ENCODE measurements at places on chromosomes 7 and 10.

GRCh38 chr7:120927454-120928103 is 23.0 kb upstream of the ING3 start:
- no peaks in the 10 kb centered on the region for H3K27me3 ChIP-seq
- no peak for DNase-seq
- no peak overlapping the region for H3K4me3 ChIP-seq
- H3K36me3 ChIP-seq, result no peaks in the 10 kb centered on the region
- H3K4me1 ChIP-seq, result no peaks in the 10 kb centered on the region

DNA sequence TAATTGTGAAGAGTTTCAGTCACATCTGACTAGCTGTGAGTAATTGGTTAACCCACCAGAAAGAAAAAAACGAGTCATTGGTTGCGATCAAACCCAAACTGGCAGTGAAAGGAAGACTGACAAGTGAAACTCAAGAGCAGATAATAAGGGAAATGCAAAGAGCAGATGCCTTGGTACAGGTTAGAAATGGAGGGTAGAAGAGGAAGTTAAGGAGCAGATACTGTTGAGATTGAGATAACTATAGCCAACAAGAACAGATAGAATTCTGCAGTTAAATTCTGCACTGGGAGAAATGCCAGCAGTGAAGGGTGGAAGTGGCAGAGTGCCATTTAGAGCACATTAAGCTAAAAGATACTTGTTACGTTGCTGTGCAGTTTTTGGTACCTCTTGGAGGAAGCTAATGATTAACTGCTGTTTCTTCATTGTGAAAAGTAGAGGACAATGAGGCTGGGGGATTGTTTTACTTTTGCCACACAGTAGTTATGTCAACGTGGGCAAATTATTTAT is 65.8 kb downstream of the CDK13 start:
- no peak for DNase-seq
- peaks cover 4% of the 10 kb centered on the region for H3K36me3 ChIP-seq
- no peaks in the 10 kb centered on the region for H3K4me1 ChIP-seq
- H3K27ac ChIP-seq, result no peak overlapping the region
- no peaks in the 10 kb centered on the region for H3K27me3 ChIP-seq
- no peak overlapping the region for H3K4me3 ChIP-seq

- H3K36me3 ChIP-seq, result no peaks in the 10 kb centered on the region
- peaks cover 14% of the 10 kb centered on the region for H3K4me1 ChIP-seq
- peak; percentile 10 for DNase-seq
- peak overlapping the region; percentile 75 for H3K4me3 ChIP-seq
- no peak overlapping the region for H3K27ac ChIP-seq
- H3K27me3 ChIP-seq, result no peaks in the 10 kb centered on the region
Measured at GRCh38 chr7:28926871-28927597, 31.1 kb downstream of the TRIL start.

GRCh38 chr10:77560471-77560870 is 77.1 kb downstream of the KCNMA1 start:
- no peak overlapping the region for H3K27ac ChIP-seq
- no peak overlapping the region for H3K4me3 ChIP-seq
- no peaks in the 10 kb centered on the region for H3K36me3 ChIP-seq
- no peak for DNase-seq
- H3K4me1 ChIP-seq, result no peaks in the 10 kb centered on the region

DNA sequence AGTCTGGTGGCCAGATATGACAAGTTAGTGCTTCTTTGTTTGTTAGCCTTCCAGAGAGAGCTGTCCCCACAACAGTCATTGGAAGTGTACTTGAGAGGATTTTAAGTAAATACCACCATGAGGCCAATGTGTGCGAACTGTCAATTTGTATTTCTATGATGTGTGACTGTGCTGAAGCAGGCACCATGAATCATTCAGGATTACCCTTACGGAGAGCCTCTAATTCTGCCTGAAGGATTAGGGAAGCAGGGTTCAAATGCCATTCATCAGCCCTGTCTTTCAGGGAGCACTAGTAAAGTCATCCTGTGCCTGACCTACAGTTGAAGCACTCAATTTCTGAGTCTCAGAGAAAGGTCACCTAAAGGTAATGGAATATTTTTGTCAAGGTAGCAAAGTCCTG is 109.3 kb downstream of the GATA3 start:
- DNase-seq, result no peak
- no peaks in the 10 kb centered on the region for H3K36me3 ChIP-seq
- H3K27me3 ChIP-seq, result no peaks in the 10 kb centered on the region

GRCh38 chr10:121655254-121656144 is 57.3 kb upstream of the FGFR2 start:
- DNase-seq, result no peak
- H3K4me1 ChIP-seq, result no peaks in the 10 kb centered on the region
- no peaks in the 10 kb centered on the region for H3K27me3 ChIP-seq
- H3K27ac ChIP-seq, result no peak overlapping the region
- no peak overlapping the region for H3K4me3 ChIP-seq
- no peaks in the 10 kb centered on the region for H3K36me3 ChIP-seq

GRCh38 chr10:78212786-78213175 is 179.1 kb downstream of the RPS24 start:
- no peaks in the 10 kb centered on the region for H3K4me1 ChIP-seq
- no peaks in the 10 kb centered on the region for H3K36me3 ChIP-seq
- DNase-seq, result no peak
- no peak overlapping the region for H3K4me3 ChIP-seq
- H3K27me3 ChIP-seq, result no peaks in the 10 kb centered on the region

GRCh38 chr7:97006816-97007582 is 1.6 kb downstream of the DLX6 start:
- no peaks in the 10 kb centered on the region for H3K36me3 ChIP-seq
- H3K27me3 ChIP-seq, result peaks cover 70% of the 10 kb centered on the region
- no peak overlapping the region for H3K27ac ChIP-seq
- peaks cover 18% of the 10 kb centered on the region for H3K4me1 ChIP-seq

DNA sequence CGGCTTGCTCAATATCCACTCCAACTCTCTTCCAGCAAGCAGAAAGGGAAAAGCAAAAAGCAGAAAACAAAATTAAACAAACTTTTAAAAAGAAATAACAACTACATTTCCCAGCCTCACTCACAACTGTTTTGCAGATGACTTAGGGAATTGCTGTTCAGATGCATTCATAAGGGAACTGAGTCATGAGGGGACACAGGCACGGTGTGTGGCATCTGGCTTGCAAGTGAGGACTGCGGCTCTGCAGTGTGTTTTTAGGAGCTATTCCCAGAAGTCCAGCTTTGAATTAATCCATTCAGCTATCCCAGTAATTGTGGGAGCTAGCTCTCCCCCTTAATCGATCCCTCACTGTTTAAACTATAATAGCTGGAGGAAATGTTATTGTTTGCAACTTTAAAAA is 30.3 kb downstream of the PTN start:
- H3K27me3 ChIP-seq, result no peaks in the 10 kb centered on the region
- H3K4me1 ChIP-seq, result no peaks in the 10 kb centered on the region
- H3K27ac ChIP-seq, result no peak overlapping the region
- no peak for DNase-seq

Measured in CD8-positive, alpha-beta memory T cell (primary cell).